ENCODE measurements at places on chromosomes 5 and 9. TPM values are rescaled to one million over a fixed set of nuclear protein-coding genes. Genes with fewer than 3 reads are reported as not detected.

SLC6A19 gene
- 0.67 TPM for total RNA-seq

SEMA4D gene
- 14.7 TPM for total RNA-seq

GCNT1 gene
- 36.5 TPM for total RNA-seq

IPO11 gene
- total RNA-seq, result 39.8 TPM

DNA sequence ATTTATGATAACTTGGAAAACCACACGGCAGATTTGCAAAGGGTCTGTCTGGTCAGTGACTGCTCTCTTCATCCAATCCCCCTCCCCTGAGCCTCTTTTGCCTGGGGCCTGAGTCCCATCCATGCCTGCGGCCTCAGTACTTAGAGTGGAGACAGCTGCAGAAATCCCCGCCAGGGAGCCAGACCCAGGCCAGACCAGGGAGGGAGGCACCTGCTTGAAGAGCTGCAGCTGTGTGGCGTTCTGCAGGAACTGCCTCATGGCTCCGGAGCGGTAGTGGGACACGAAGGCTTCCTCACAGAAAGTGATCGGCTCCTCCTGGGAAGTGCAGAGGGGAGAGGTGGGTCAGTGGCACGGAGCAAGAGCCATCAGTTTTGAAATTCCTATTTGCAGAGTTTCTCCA, 101.6 kb downstream of the CRB2 start:
- H3K27me3 ChIP-seq, result no peaks in the 10 kb centered on the region
- no peak for DNase-seq
- H3K4me3 ChIP-seq, result no peak overlapping the region
- H3K36me3 ChIP-seq, result no peaks in the 10 kb centered on the region

- no peak overlapping the region for H3K4me3 ChIP-seq
- no peaks in the 10 kb centered on the region for H3K27me3 ChIP-seq
- no peak overlapping the region for H3K27ac ChIP-seq
- peak; percentile 23 for DNase-seq
These were observed 269.9 kb upstream of the PAPPA start for GRCh38 chr9:115883467-115884329.
